CD4-positive, alpha-beta memory T cell (primary cell): ENCODE measurements at places on chromosomes 5 and 9.

- no peak for DNase-seq
These were observed 59.2 kb downstream of the TTLL11 start for GRCh38 chr9:122033775-122034373.

GRCh38 chr5:166324372-166324771 lies 1967.1 kb upstream of the WWC1 start:
- no peak for DNase-seq

- DNase-seq, result no peak
These were observed 1146.2 kb downstream of the CDH9 start for GRCh38 chr5:25892211-25892610.

GRCh38 chr9:37033682-37034304 lies at the start of gene PAX5:
Gene PAX5, minus strand, starts transcription at chr9:37034268. Its CDS starts 237 bp downstream, at chr9:37034031.
- DNase-seq, result no peak

GRCh38 chr5:150398722-150399523 lies 13.8 kb downstream of the CD74 start:
- DNase-seq, result no peak

GRCh38 chr9:107691664-107692063 lies 202.1 kb upstream of the KLF4 start:
- no peak for DNase-seq

DNA sequence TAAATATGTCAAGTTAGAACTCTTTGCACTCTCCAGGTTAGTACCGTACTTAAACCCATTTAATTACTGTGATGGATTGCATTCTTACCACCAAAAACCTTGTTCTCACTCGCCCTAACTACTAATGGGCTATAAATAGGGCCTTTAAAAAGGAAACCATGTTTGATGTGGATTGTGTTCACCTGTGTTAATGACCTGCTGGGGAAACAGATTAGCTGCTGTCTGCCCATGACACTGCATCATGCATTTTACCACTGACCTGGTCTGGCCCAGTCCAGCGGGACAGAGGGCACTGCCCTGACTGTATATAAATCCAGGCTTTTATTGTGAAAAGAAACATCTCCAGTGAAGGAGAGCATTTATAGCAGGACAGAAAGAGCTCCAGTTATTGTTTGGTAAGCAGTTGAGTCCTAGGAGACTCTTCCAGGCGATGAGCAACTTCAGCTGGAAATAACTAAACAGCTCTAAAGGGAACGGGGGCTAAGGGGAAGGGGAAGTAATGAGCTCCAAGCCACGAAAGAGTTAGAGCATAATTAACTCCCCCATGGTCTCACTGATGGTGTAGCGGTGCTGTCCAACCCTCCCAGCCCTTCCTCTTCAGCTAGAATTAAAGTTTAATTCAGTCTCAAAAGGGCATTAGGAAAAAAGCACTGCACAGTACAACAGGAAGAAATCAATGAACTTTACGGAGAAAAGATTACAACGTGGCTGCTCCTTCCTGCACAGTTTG lies 303.1 kb downstream of the ENC1 start:
- DNase-seq, result no peak

GRCh38 chr5:1310118-1310517 lies 15.2 kb upstream of the TERT start:
- DNase-seq, result no peak

- peak; percentile 75 for DNase-seq
These were observed 1.2 kb downstream of the TNFSF8 start for GRCh38 chr9:114929201-114929600.

DNA sequence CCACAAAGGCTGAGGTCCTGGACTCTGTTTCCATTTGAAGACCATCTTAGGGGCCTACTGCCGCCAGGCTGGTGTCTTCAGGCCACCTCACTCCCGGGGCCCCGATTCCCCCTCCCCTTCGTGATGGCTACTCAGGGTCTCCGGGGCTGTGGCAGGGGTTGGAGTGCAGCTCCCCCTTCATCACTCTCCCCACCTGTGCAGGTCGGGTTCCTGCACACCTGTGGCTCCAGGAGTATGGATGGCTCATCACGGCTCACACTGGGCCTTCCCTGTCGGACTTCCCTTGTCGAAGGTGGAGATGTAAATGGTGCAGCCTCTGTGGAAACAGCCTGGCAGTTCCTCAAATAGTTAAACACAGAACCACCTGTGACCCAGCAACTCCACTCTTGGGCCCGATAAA lies 11.9 kb downstream of the LCN9 start:
- DNase-seq, result no peak
